Colonic mucosa (tissue), 4 donors: ENCODE measurements at places on chromosomes 3 and 15.
A peak's percentile ranks its signal among the peaks of the same experiment; 100 is the strongest.

- H3K4me3 ChIP-seq = no peak overlapping the region
- no peaks in the 10 kb centered on the region for H3K27me3 ChIP-seq
- no peaks in the 10 kb centered on the region for H3K4me1 ChIP-seq
- no peaks in the 10 kb centered on the region for H3K36me3 ChIP-seq
- H3K27ac ChIP-seq = no peak overlapping the region
- DNase-seq = no peak
These were observed 279.1 kb upstream of the ICE2 start for GRCh38 chr15:60757831-60758570.

DNA sequence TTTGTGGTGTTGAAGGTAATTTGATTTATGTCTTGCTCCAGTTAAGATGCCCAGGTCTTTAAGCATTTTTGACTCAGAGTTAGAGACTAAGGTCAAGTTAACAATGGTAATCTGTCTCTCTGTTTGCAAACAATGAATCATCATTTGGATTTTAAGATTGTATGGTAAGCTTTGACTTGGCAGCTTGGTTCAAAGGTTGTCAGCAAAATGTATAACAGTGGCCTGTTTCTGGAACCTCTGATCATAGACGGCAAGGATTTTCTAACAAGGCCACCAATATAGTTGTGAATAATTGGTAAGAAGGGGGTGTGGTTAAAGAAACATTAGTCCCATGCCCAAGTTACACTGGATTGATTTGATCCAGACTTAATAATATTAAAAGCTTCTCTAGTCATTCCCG lies 775.2 kb upstream of the GOLIM4 start:
- H3K27ac ChIP-seq = no peak overlapping the region
- H3K4me1 ChIP-seq = no peaks in the 10 kb centered on the region
- no peaks in the 10 kb centered on the region for H3K27me3 ChIP-seq
- H3K4me3 ChIP-seq = no peak overlapping the region
- H3K36me3 ChIP-seq = no peaks in the 10 kb centered on the region
- no peak for DNase-seq

DNA sequence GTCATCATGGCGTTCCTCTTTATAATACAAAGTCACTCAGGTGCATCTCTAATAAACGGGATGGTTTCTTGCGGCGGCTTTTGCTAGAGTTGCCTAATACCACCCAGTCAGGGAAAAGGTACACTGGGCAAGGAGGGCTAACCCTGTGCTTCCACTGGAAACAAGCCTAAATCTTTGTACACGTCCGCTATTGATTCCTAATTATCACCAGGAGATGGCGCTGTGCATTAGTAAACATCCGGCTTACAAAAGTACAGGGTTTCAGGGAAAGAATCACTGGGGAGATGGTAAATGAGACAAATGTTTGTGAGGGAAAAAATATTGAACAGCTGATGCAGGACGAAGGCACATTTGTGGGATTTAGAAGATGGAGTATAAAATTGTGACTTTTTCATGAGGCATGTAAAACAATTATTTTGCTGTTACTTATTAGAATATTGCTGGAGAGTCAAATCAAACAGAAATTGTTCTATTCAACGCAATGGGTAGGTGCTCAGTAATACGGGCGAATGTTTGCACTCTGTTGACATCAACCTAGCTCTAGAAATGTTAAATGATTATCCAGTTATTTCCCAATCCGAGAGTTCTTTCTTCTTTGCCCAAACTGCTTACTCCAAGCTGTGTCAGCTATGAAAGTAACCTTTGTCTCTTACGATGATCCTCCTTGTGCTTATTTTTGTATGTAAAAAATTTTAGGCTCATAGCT lies 50.6 kb downstream of the GMNC start:
- no peak overlapping the region for H3K27ac ChIP-seq
- no peak for DNase-seq
- H3K4me3 ChIP-seq = no peak overlapping the region
- H3K27me3 ChIP-seq = no peaks in the 10 kb centered on the region
- H3K36me3 ChIP-seq = no peaks in the 10 kb centered on the region

DNA sequence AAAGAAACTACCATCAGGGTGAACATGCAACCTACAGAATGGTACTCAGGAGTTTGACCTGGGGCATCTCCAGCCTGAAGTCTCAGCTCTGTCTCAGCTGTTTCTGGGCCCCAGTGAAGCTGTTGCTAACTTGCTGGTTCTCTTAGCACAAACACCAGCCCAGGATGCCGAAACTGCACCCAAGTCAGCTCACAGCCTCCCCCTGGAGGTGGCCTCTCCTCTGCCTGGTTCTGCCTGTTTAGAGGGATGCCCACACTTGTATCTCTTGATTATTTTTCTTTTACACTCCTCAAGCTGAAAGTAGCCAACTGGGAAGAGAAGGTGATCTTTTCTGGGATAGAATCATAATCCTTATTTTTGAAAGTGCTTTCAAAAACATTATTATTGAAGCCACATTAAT lies 289.0 kb upstream of the RASGRP1 start:
- H3K27me3 ChIP-seq = no peaks in the 10 kb centered on the region
- no peak for DNase-seq
- no peaks in the 10 kb centered on the region for H3K4me1 ChIP-seq
- no peak overlapping the region for H3K4me3 ChIP-seq
- H3K27ac ChIP-seq = no peak overlapping the region
- no peaks in the 10 kb centered on the region for H3K36me3 ChIP-seq

DNA sequence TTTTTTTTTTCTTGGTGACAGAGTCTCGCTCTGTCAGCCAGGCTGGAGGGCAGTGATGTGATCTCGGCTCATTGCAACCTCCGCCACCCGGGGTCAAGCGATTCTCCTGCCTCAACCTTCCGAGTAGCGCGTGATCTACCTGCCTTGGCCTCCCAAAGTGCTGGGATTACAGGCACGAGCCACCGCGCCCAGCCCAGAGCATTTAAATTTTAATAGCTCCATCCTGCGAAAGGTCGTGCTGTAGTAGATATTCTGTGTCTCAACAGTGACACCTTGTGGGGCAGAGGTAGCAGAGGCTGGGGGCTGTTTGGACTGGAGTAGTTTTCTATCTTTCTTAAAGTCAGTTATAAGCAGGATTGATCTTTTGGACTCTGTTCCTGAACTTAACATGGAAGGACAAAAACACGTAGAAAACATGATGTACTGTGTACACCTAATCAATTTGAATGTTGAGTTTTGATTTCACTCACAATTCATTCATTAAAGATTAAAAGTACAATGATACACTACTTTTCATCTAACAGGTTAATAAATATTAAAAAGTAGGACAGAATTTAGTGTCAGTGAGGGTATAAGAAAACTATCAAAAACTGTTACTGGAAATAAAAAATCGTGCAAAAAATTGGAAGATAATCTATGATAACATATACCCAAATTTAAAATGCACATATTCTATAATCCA lies 11.0 kb upstream of the PDCD6IP start:
- H3K4me3 ChIP-seq = no peak overlapping the region
- H3K27me3 ChIP-seq = no peaks in the 10 kb centered on the region
- peak; percentile 65 for DNase-seq

DNA sequence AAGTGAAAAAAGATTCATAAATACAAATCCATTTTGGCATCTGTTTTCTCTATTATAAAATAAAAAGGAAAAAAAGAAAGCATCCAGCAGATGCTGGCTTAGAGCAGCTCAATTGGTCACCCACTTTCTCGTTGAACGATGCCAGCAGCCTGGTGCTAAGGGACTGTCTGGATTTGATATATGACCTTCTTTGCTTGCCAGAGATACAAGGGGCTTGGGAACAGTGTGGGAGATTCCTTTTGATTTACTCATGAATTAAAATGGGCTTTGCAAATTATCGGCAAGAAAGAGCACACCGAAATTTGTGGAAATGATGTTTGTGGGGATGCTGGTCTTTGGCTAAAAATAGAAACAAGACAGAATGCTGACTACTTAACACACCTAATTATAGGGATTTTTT lies 210.3 kb upstream of the STT3B start:
- H3K27ac ChIP-seq = no peak overlapping the region
- H3K27me3 ChIP-seq = no peaks in the 10 kb centered on the region
- H3K36me3 ChIP-seq = no peaks in the 10 kb centered on the region

- DNase-seq = no peak
- no peaks in the 10 kb centered on the region for H3K4me1 ChIP-seq
- no peaks in the 10 kb centered on the region for H3K27me3 ChIP-seq
These were observed 142.4 kb downstream of the ANXA2 start for GRCh38 chr15:60255390-60255789.
